ENCODE measurements at places on chromosomes 12 and 14.

- DNase-seq: peak; percentile 81
Measured at GRCh38 chr14:50062438-50063085, 53.8 kb downstream of the VCPKMT start.

- DNase-seq: peak; percentile 77
Measured at GRCh38 chr12:24045816-24046257, 96.4 kb upstream of the SOX5 start.

DNA sequence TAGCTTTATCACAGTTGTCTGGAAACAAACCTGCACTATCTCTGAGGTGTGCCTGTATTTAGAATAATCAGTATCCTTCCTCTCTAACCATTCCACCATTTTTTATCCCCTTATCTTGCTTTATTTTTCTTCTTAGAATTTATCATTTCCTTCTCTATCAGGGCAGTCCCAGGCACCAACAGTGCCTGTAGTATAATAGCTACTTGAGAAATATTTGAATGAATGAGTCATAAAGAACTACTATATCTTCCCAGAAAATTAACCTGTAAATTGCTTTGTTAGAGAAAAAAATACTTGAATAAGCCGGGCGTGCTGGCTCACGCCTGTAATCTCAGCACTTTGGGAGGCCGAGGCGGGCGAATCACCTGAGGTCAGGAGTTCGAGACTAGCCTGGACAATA lies 21.2 kb upstream of the FOXJ2 start:
- DNase-seq: peak; percentile 48

- no peak for DNase-seq
Measured at GRCh38 chr12:99915251-99916082, 69.3 kb downstream of the ANKS1B start.

DNA sequence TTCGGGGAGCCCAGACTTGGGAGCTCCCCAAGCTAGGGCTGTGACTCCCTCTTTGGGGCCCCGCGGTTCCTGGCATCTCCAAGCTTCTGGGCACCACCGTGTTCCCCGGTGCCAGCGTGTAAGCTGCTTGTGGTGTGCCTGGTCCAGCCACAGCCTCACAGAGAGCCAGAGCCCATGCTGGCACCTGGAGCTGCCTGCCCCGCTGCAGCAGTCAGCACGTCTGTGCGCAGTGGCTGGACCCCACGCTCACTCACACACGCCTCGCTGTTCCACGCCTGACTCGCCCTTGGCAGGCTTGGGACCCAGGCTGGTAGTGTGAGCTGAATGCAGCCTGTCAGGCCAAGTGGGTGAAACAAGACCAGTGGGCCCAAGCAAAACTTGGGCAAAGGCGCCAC lies 34.5 kb downstream of the APAF1 start:
- DNase-seq: no peak

- DNase-seq: no peak
Measured at GRCh38 chr12:119681111-119681510, 13.2 kb downstream of the PRKAB1 start.

- peak; percentile 1 for DNase-seq
Measured at GRCh38 chr12:78641837-78642423, 222.6 kb upstream of the SYT1 start.

DNA sequence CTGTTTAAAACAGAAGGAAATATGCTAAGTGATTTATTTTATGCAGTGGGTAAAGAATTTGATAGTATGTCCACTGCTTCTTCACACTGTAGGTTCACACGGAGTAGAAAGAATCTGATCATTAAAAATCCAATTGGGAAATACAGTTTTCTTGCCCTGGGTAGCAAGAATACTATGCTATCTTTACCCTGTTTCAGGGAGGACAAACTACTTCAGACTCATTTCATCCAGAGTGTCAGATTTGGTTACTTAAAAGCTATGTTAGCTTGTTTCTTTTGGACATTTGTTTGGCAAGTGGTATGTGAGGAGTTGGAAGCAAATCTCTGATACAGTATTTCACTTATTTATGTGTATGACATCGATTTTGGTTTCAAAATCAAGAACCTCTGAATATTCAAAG lies 4.3 kb downstream of the FRS2 start:
- DNase-seq: no peak

DNA sequence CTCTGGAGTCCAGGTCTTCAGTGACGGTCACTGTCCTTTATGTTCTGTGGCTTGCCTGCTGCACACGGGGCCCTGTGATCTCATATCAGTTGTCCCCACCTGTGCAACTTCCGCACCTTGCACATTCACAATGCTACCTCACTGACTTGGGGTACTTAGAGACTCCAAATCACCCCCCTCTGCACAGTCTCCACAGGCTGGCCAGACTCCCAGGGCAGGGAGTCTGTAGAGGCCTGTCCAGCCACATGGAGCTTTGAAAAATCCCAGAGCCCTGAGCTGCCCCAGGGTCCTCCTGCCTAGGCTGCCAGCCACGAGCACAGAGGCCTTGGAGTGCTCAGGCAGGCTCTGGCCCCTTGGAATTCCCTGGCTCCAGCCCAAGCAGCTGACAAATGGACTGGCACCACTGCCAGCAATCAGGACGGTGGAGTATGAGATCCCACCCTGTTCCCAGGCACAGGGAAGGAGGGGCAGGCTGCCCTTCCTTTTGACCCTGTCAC lies 26.4 kb downstream of the CMKLR1 start:
- peak; percentile 46 for DNase-seq
